ENCODE measurements at places on chromosomes 13 and 19. TPM values are rescaled to one million over a fixed set of nuclear protein-coding genes. Genes with fewer than 3 reads are reported as not detected.
A peak's percentile ranks its signal among the peaks of the same experiment; 100 is the strongest.

DNA sequence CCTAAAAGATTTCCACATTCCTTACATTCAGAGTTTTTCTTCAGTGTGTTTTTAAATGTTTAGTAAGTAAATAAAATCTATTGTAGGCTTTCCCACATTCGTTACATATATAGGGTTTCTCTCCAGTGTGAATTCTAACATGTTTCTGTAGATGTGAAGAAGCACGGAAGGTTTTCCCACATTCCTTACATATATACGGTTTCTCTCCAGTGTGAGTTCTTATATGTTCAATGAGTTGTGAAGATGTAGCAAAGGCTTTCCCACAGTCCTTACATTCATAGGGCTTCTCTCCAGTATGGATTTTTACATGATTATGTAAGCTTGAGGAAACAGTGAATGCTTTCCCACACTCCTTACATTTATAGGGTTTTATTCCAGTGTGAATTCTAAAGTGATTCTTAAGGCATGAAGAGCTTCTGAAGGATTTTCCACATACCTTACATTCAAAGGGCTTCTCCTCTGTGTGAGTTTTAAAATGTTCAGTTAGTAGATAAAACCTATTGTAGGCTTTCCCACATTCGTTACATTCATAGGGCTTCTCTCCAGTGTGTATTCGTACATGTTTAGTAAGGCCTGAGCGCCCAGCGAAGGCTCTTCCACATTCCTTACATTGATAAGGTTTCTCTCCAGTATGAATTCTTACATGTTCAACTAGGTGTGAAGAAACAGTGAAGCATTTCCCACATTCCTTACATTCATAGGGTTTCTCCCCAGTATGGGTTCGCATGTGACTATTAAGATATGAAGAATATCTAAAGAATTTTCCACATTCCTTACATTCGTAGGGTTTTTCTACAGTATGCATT, 18.2 kb downstream of the ZNF121 start:
- H3K36me3 ChIP-seq: peaks cover 94% of the 10 kb centered on the region
- no peaks in the 10 kb centered on the region for H3K27me3 ChIP-seq
- no peaks in the 10 kb centered on the region for H3K4me1 ChIP-seq
- H3K4me3 ChIP-seq: no peak overlapping the region

- DNase-seq: no peak
- no peaks in the 10 kb centered on the region for H3K27me3 ChIP-seq
- H3K4me3 ChIP-seq: no peak overlapping the region
Measured at GRCh38 chr13:70945506-70945905, 837.3 kb upstream of the KLHL1 start.

Gene IFNL1
- total RNA-seq: not detected

DNA sequence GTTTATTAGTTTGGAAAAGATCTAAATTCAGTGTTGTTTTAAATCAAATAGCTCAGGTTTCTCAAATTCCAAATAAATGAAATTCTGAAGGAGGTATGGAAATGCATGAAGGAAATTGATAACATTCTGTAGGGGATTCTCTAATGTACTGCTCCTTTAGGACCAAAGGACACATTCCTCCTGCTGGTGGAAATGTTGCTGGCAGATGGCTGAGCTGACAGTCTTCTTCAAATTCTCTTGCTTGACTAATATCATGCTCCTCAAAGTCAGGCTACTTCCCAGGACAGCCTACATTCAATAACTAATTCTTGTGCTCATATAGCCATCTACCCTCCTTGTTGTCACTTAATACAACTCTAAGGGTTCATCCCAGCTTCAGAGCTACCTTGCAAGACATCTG, 1118.5 kb downstream of the PCDH9 start:
- H3K4me3 ChIP-seq: no peak overlapping the region
- no peaks in the 10 kb centered on the region for H3K36me3 ChIP-seq
- no peak for DNase-seq
- no peak overlapping the region for H3K27ac ChIP-seq
- peaks cover 10% of the 10 kb centered on the region for H3K4me1 ChIP-seq
- H3K27me3 ChIP-seq: no peaks in the 10 kb centered on the region

- H3K36me3 ChIP-seq: peaks cover 28% of the 10 kb centered on the region
- H3K27ac ChIP-seq: peak overlapping the region; percentile 84
- H3K27me3 ChIP-seq: peaks cover 2% of the 10 kb centered on the region
- H3K4me1 ChIP-seq: peaks cover 35% of the 10 kb centered on the region
Measured at GRCh38 chr19:47637550-47637949, 28.6 kb downstream of the BICRA start.

- H3K27me3 ChIP-seq: peaks cover 1% of the 10 kb centered on the region
- no peak for DNase-seq
- H3K4me1 ChIP-seq: peaks cover 5% of the 10 kb centered on the region
Measured at GRCh38 chr19:10219678-10220077, 11.5 kb downstream of the S1PR2 start.

DNA sequence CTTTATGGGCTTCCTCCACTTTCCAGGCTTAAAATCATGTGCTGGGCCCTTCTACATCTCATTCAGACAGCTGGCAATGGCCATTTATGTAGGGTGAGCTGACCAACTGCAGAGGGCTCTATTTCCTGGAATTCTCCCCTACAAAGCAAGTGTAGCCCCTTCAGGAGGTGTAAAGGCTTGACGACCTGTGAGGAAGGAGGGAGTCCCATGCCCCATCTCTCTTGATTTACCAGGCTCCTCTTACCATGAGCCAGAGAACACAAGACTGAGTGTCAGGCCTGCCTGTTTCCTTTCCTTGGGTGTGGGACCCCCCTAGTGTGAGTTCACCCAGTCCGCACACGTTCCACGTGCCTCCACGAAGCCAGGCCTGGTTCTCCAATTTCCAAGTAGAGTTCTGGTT, 16.6 kb downstream of the ZNF536 start:
- peaks cover 2% of the 10 kb centered on the region for H3K27me3 ChIP-seq
- no peaks in the 10 kb centered on the region for H3K4me1 ChIP-seq
- H3K27ac ChIP-seq: no peak overlapping the region
- DNase-seq: no peak
- peaks cover 9% of the 10 kb centered on the region for H3K36me3 ChIP-seq

Gene RXFP2
- total RNA-seq: not detected

GRCh38 chr13:113624235-113624587, 33.8 kb downstream of the ATP4B start:
- peak overlapping the region; percentile 26 for H3K27ac ChIP-seq
- peaks cover 23% of the 10 kb centered on the region for H3K4me1 ChIP-seq
- H3K4me3 ChIP-seq: no peak overlapping the region
- H3K27me3 ChIP-seq: peaks cover 14% of the 10 kb centered on the region

- peaks cover 9% of the 10 kb centered on the region for H3K4me1 ChIP-seq
- H3K4me3 ChIP-seq: no peak overlapping the region
- DNase-seq: no peak
- no peak overlapping the region for H3K27ac ChIP-seq
Measured at GRCh38 chr13:78597602-78597932, 5.8 kb downstream of the POU4F1 start.

GRCh38 chr19:35607661-35608060, 4.9 kb upstream of the HAUS5 start:
- H3K4me3 ChIP-seq: no peak overlapping the region
- H3K36me3 ChIP-seq: peaks cover 8% of the 10 kb centered on the region
- peaks cover 12% of the 10 kb centered on the region for H3K27me3 ChIP-seq
- no peak overlapping the region for H3K27ac ChIP-seq

DNA sequence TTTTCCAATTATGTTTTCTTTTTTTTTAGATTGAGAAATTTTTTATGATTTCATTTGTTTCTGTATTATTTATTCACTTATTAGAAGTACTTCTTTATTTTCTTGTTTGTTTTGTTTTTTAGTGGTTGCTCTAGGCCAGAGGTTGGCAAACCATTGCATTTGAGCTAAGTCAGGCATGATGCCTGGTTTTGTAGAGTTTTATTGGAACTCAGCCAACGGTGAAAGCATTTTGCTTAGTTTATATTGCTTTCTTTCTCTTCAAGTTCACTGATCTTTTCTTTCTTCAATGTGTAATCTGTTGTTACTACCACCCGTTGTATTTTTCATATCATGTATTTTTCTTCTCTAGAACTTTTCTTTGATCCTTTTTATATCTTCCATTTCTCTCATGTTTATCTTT, 19.7 kb downstream of the ZNF567 start:
- peaks cover 87% of the 10 kb centered on the region for H3K36me3 ChIP-seq
- no peak overlapping the region for H3K4me3 ChIP-seq
- no peak for DNase-seq
- H3K27me3 ChIP-seq: no peaks in the 10 kb centered on the region
- H3K4me1 ChIP-seq: no peaks in the 10 kb centered on the region

- peaks cover 19% of the 10 kb centered on the region for H3K4me1 ChIP-seq
- DNase-seq: no peak
- H3K27me3 ChIP-seq: peaks cover 7% of the 10 kb centered on the region
- peaks cover 9% of the 10 kb centered on the region for H3K36me3 ChIP-seq
- H3K27ac ChIP-seq: no peak overlapping the region
- H3K4me3 ChIP-seq: no peak overlapping the region
Measured at GRCh38 chr19:13104360-13104847, 1.7 kb upstream of the LYL1 start.

Gene GRIN2D
- total RNA-seq: 4.0 TPM

DNA sequence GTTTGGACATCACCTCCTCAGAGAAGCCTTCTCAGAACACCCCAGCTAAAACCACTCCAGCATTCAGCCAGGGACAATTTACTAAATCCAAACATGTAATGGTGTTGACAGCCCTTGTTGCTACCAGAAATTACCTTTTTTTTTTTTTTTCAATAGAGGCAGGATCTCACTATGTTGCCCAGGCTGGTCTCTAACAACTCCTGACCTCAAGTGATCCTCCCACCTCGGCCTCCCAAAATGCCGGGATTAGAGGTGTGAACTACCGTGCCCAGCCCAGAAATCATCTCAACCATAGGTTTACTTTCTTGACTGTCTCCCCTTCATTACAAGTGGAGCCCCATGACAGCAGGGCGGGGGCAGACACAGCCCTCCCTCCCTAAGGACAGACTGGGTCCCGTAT, 9.2 kb downstream of the CLIP3 start:
- no peaks in the 10 kb centered on the region for H3K4me1 ChIP-seq
- H3K27ac ChIP-seq: no peak overlapping the region
- DNase-seq: no peak
- 0 out of 2 replicates have a peak, but pooled peaks cover 1% of the 10 kb centered on the region for H3K27me3 ChIP-seq

DNA sequence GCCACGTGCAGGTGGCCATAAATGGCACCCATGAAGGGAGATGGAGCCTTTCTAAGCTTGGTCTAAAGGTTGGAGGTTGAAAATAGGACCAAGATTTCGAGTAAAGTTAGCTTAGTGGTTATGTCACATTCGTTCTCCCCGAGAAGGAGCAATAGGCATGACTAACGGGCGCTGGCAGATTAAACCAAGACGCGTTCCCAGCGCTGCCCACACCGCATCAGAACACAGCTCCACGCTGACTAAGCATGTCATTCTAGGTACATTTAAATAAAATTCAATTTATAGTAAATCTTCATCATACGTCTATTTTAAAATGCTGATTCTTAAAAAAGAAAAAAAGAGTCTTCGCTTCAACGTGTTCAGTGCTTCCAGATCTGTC, 95.0 kb upstream of the IRS2 start:
- H3K27ac ChIP-seq: no peak overlapping the region
- peaks cover 5% of the 10 kb centered on the region for H3K27me3 ChIP-seq
- H3K4me3 ChIP-seq: no peak overlapping the region
- DNase-seq: no peak
- H3K36me3 ChIP-seq: no peaks in the 10 kb centered on the region

- H3K36me3 ChIP-seq: peaks cover under 1% of the 10 kb centered on the region
- no peak for DNase-seq
- H3K4me1 ChIP-seq: peaks cover 17% of the 10 kb centered on the region
- no peak overlapping the region for H3K4me3 ChIP-seq
- H3K27ac ChIP-seq: no peak overlapping the region
- peaks cover 1% of the 10 kb centered on the region for H3K27me3 ChIP-seq
Measured at GRCh38 chr19:8518536-8518935, 4.6 kb upstream of the ZNF414 start.

GRCh38 chr13:28497143-28497876, 2.4 kb upstream of the FLT1 start:
- H3K27me3 ChIP-seq: peaks cover 2% of the 10 kb centered on the region
- no peak overlapping the region for H3K27ac ChIP-seq
- peaks cover 45% of the 10 kb centered on the region for H3K4me1 ChIP-seq
- H3K4me3 ChIP-seq: no peak overlapping the region
- H3K36me3 ChIP-seq: peaks cover 5% of the 10 kb centered on the region

- H3K27ac ChIP-seq: peak overlapping the region; percentile 91
- H3K4me1 ChIP-seq: peaks cover 50% of the 10 kb centered on the region
- H3K36me3 ChIP-seq: no peaks in the 10 kb centered on the region
- H3K4me3 ChIP-seq: peak overlapping the region; percentile 95
- peaks cover 5% of the 10 kb centered on the region for H3K27me3 ChIP-seq
Measured at GRCh38 chr13:32589471-32589870, 3.2 kb downstream of the PDS5B start.

Gene POLD1
- 33.1 TPM for total RNA-seq

Gene CEACAM3
- not detected for total RNA-seq

Gene C1QTNF9B
- total RNA-seq: not detected

GRCh38 chr13:25717666-25718197, 334.1 kb downstream of the SHISA2 start:
- no peak for DNase-seq
- H3K27ac ChIP-seq: no peak overlapping the region
- H3K4me3 ChIP-seq: no peak overlapping the region
- H3K27me3 ChIP-seq: no peaks in the 10 kb centered on the region
- H3K36me3 ChIP-seq: no peaks in the 10 kb centered on the region

DNA sequence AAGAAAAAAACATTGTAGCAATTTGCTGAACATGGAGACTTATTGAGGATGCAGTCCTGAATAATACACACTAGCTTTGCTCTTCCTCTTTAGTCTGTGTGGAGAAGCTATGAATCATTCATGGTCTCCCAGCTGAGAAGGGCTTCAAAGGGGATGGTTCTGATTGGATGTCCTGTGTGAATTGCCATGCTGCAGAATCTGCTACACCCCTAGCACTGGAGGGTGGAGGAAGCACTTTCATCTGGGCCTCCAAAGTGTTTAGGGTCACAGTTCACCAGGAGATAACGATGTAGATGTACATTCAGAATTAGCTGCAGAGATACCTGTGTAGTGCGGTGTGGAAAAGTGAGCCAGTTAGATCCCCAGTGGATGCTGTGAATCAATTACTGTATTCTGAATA, 321.1 kb upstream of the EDNRB start:
- H3K4me1 ChIP-seq: no peaks in the 10 kb centered on the region
- H3K4me3 ChIP-seq: no peak overlapping the region
- no peak overlapping the region for H3K27ac ChIP-seq

Gene PSG2
- 2.2 TPM for total RNA-seq

GRCh38 chr13:73258406-73258805, 199.6 kb downstream of the KLF5 start:
- H3K4me3 ChIP-seq: peak overlapping the region; percentile 40
- H3K27me3 ChIP-seq: no peaks in the 10 kb centered on the region
- H3K4me1 ChIP-seq: peaks cover 43% of the 10 kb centered on the region
- H3K27ac ChIP-seq: no peak overlapping the region

DNA sequence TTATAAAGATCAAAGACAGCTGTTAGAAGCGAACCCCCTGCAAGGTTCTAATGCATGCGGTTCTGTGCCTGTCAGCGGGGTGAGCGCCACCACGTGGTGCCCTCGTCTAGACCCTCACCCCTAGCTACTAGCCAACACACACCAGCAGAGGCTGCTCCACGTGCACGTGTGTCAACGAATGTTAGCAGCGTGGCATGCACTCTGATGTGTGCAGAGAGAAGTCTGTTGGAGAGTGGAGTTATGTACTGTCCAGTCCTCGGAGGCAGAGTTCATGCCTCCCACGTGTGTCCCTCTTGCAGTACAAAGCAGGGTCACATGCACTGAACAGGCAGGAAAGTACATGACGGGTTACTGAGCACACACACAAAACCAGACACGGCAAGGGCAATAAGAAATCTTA, 75.0 kb upstream of the SLC15A1 start:
- peaks cover 3% of the 10 kb centered on the region for H3K27me3 ChIP-seq
- no peak for DNase-seq
- H3K27ac ChIP-seq: no peak overlapping the region
- peaks cover 16% of the 10 kb centered on the region for H3K4me1 ChIP-seq

Gene CATSPERD
- not detected for total RNA-seq

Gene C19orf73
- total RNA-seq: 0.86 TPM

Gene METTL21C
- not detected for total RNA-seq

Gene PTH2
- not detected for total RNA-seq

Data from HFFc6 (cell line).